Pulmonary artery endothelial cell (primary cell): ENCODE measurements at places on chromosomes 4 and X. TPM values are rescaled to one million over a fixed set of nuclear protein-coding genes. Genes with fewer than 3 reads are reported as not detected.

Gene VCX2
- total RNA-seq = not detected in 2 replicates

DNA sequence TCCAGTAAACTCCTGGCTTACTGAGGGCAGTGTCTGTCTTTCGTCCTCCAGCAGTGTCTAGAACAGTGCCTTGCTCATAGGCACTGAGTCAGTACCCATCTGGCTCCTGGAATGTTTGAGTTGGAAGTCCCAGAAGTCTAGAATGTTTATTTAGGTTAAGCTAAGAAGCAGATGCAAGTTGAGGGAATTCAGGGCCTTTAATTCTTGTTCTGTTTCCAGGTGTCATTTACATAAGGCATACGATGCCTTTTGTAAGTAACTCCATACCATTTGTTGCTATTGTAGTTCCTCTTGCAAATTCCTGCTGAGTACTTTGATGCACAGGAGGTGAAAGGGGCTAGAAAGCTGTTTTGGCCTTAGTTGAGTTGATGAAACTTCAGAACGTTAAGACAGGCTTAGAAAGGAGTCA lies 22.2 kb downstream of the ARHGAP10 start:
- DNase-seq = no peak

DNA sequence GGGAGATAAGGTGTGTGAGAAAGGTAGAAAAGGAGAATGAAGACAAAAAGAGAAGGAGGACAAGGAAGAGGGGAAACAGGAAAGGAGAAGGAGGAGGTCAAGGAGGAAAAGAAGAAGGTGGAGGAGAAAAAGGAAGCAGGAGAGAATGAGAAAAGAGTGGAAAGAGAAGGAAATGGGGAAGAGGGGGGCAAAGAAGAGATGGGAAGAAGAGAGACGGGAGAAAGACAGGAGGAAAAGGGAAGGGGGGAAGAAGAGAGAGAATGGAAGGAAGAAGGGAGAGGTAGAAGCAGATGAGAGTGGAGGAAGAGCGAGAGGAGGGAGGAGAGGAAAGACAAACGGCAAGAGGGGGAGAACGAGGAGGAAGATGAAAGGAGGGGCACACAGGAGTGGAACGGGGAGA lies 4.1 kb downstream of the GATA1 start:
- no peak for DNase-seq

GRCh38 chr4:148854203-148854602 lies 412.0 kb upstream of the NR3C2 start:
- DNase-seq = no peak

GRCh38 chr4:38004062-38004461 lies 43.9 kb downstream of the PTTG2 start:
- no peak for DNase-seq
